ENCODE measurements at places on chromosomes 11 and 22.

DNA sequence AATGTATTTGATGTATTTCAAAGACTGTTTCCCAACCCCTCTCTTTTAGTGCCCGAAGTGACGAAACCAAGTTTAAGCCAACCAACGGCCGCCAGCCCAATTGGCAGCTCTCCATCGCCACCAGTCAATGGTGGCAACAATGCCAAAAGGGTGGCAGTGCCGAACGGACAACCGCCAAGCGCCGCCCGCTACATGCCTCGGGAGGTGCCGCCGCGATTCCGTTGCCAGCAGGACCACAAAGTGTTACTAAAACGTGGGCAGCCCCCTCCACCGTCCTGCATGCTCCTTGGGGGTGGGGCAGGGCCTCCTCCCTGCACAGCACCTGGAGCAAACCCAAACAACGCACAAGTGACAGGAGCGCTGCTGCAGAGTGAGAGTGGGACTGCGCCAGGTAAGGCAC, 84.1 kb downstream of the TNRC6B start:
- DNase-seq = no peak

DNA sequence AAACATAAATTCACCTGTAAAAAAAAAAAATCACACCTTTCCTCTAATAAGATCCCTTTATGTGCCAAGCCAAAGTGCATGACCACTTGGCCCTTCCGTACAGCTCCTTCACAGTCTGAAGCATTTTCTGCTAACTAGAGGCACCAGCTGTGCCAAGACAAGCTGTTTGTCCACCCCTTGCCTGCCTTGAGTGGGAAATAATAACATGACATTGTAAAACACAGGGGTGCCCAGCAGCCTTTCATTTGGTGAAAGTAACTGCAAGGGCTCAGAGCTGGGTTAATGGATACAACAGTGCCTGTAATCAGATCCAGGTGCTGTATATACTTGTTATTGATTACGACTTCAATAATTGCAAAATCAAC, 59.2 kb downstream of the DDIAS start:
- no peak for DNase-seq

DNA sequence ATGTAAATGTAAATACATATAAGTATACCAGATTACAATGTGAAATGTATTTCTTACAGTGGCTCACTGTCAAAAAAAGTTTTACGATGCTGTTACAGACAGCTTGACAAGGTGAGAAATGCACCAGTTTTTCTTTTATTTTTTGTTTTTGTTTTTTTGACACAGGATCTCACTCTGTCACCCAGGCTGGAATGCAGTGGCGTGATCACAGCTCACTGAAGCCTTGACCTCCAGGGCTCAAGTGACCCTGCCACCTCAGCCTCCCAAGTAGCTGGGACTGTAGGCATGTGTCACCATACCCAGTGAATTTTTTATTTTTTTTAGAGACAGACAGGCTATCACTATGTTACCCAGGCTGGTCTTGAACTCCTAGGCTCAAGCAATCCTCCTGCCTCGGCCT, 9.2 kb downstream of the CCDC73 start:
- DNase-seq = no peak

GRCh38 chr11:35367491-35367890, 51.9 kb downstream of the SLC1A2 start:
- no peak for DNase-seq

DNA sequence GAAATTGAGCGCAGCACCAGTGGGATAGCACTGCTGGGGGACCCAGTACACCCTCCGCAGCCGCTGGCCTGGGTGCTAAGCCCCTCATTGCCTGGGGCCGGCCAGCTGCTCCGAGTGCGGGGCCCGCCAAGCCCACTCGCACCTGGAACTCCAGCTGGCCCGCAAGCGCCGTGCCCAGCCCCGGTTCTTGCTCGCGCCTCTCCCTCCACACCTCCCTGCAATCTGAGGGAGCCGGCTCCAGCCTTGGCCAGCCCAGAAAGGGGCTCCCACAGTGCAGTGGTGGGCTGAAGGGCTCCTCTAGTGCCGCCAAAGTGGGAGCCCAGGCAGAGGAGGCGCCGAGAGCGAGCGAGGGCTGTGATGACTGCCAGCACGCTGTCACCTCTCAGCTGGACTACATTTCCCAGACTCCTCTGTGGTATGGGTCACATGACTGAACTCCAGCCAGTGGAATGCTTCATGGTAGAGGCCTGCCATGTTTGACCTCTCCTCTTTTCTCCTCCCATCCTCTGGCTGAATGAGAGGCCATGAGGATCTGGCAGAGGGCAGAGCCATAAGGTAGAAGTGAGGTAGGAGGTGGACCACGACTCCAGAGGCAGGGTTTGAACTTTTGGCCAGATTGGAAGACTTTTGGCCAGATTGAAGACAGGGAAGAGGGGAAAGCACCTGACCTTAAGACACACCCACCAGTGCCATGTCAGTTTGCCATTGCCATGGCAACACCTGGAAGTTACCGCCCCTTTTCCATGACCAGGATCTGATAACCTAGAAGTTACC, 6.2 kb downstream of the MRGPRD start:
- no peak for DNase-seq

DNA sequence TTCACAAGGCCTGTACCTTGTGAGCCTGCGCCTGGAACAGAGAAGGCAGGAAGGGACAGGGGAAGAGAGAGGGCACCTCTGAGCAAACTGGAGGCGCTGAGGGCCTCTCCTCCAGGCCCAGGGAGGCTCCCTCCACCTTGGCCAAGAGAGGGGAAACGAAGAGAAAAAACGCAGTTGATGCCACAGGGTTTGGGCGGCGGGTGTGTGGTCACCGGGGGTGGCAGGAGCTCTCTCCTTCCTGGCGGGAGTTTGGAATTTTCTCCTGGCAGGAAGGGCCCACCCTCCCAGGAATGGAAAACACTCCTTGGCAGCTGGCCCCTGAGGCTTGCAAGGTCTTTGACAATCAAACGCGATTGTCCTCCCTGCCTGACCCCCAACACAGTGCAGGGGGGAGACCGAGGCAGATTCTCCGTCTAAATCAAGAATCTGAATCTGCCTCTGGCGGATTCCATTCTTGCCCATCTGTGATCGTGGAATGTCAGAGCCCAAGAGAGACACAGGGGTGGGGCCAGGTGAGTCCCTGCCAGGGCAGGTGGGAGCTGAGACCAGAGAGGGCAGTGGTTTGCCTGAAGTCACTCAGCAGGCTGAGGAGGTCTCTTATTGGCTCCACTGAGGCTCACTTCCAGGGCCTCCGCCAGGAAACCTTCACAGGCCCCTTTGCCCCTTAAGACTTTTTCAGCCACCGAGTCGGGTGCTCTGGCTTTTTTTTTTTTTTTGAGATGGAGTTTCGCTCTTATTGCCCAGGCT, 21.0 kb downstream of the RPL3 start:
- DNase-seq = no peak
